ENCODE measurements at places on chromosomes 1 and 21.
A peak's percentile ranks its signal among the peaks of the same experiment; 100 is the strongest.

GRCh38 chr1:52157582-52157981, 15.7 kb downstream of the ZFYVE9 start:
- no peak for DNase-seq

DNA sequence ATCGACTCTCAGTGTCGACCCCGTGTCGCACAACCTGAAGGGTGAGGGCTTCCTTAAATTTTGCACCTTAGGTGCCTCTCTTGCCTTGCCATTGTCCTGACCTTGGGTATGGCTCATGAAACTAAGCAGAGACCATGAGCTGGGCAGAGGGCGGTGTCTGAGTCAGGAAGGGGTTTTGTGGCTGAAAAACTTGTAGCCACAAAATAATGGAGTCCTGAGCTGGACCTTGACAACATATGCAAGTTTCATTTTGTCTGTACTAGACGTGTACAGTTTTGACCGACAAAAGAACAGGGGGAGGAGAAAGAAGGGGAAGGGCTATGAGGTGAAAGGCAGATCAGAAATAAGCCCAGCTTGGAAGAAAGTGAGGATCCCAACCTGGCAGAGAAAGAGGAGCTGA, 8.3 kb upstream of the RUNX1 start:
- no peak for DNase-seq

GRCh38 chr1:112507921-112508277, 866 bp upstream of the WNT2B start:
- no peak for DNase-seq

DNA sequence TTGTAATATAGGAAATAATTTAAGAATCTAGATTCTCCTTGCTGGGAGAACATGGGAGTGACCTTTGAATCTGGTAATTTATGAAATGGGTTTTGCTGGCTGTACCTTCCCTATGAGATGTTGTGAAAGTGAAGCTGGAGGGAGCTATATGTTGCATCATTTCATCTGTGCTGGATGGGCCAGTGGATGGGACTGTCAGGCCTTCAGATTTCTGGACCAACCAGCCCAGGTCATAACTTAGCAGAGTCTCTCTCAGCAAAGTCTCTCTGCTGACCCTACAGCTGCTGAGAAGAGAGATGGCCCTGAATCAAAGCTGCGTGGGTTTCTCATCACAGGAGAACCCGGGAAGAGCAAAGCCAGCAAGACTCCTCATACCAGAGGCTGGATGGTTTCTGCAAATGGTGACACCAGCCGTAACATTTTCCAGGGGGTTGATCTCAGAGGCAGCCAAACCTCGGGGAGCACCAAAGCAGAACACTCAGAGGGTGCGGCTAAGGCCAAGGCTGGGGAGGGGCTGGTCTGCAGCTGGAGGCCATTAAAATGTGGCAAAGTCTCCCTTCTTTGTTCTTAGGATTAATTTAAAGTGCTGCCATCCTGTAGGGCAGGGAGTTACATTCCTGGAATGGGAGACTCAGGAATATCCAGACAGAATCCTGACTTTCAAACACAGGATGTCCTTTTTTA, 18.2 kb upstream of the PTGFRN start:
- DNase-seq, result no peak

- no peak for DNase-seq
Measured at GRCh38 chr1:24959623-24959975, 29.5 kb upstream of the RUNX3 start.

- DNase-seq, result no peak
Measured at GRCh38 chr1:208083016-208083714, 161.0 kb downstream of the PLXNA2 start.

DNA sequence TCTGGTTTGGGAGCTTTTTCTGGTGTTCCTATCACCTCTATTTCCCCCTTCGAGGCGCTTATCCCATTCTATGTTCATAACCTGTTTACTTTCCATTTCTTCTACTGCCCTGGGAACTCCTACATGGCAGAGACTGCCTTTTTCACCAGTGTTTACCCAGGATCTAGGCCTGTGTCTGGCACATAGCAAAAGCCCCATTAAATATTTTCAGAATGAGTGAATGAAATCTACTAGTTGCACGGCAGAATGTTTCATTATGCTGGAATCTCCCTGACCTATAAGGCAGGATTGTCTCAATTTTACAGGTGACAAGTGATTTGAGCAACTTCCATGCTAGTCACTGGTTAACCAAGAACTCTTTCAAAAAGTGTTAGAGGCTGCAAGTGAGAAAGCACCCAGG, 70.1 kb downstream of the PGM1 start:
- DNase-seq, result no peak

- no peak for DNase-seq
Measured at GRCh38 chr1:92461364-92462097, 25.2 kb downstream of the GFI1 start.

DNA sequence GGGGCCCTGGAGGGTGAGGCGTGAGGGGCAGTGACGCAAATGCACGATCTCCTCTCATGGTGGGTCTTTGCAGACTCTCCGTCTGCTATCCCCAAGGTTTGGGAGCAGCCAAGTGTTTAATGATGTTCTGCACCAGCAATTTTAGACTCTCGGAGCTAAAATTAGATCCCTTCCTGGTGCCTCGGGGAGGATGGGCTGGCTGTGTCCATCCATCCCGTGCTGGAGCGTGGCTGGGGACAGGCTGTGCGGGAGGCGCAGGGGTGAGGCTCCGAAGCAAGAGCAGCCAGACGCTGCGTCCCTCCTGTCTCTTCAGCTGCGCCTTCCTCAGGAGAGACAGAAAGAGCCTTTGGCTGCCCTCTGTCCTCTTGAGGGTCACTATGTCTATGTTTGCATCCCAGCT, 387.6 kb downstream of the CAMTA1 start:
- no peak for DNase-seq

GRCh38 chr1:221708987-221709386, 32.9 kb downstream of the DUSP10 start:
- DNase-seq, result peak; percentile 77

DNA sequence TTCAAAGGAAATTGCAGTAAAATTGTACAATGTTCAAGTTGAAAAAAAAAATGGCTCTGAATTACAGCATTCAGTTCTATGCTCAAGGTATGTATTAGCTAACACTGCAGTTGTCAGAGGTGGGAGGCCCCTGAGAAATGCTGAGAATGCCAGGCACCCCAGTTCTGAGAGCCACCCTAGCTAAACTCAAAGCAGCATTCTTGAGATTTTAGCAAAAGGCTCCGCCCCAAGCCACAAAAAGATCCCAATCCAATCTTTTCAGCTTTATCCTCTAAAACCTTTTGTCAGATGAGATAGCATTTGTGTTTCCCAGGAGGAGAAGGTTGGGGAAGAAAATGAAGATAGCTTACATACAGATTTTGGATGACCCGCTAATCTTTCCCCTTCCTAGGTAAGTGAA, 68.8 kb downstream of the SMYD2 start:
- no peak for DNase-seq
